ENCODE measurements at places on chromosomes 1 and 21.

DNA sequence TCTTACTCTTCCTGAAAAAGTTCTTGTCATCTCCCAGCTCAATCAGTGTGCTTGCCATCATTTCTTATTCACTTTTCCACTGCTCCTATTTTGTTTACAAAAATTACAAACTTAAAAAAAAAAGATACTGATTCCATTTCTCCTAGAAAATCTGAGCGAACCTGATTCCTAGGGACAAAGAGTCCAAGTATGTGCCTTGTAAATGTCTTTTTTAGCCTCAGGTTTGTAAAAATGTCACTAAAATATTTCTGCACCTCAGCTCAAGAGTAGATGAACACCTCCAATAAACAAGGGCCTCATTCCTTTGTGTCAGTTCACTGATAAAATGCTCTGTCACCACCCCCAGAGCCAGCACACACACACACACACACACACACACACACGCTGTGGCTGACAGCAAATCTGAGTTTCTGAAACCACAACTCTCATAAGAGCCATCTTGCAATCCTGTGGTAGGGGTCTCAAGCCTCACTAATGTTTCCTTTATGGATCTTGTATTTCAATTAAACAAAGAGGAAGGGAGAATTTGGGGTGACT, 299.2 kb downstream of the PBX1 start:
- DNase-seq, result no peak

- no peak for DNase-seq
Observed at GRCh38 chr1:201328576-201328975, 45.3 kb downstream of the PKP1 start.

GRCh38 chr1:1004780-1005697, 5.1 kb upstream of the HES4 start:
- no peak for DNase-seq

- no peak for DNase-seq
Observed at GRCh38 chr1:31396633-31397351, 16.2 kb upstream of the SERINC2 start.

- DNase-seq, result no peak
Observed at GRCh38 chr21:33334824-33335223, 10.1 kb downstream of the IFNAR1 start.

- no peak for DNase-seq
Observed at GRCh38 chr1:154353966-154354365, 28.6 kb downstream of the ATP8B2 start.

DNA sequence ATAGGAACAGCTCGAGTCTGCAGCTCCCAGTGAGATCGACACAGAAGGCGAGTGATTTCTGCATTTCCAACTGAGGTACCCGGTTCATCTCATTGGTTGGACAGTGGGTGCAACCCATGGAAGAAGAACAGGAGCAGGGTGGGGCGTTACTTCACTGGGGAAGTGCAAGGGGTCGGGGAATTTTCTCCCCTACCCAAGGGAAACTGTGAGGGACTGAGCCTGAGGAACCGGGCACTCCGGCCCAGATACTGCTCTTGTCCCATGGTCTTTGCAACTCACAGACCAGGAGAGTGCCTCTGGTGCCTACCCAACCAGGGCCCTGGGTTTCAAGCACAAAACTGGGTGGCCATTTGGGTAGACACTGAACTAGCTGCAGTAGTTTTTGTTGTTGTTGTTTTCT, 307.1 kb downstream of the AMY1C start:
- no peak for DNase-seq

- DNase-seq, result no peak
Observed at GRCh38 chr1:1274299-1274930, 761 bp upstream of the UBE2J2 start.

DNA sequence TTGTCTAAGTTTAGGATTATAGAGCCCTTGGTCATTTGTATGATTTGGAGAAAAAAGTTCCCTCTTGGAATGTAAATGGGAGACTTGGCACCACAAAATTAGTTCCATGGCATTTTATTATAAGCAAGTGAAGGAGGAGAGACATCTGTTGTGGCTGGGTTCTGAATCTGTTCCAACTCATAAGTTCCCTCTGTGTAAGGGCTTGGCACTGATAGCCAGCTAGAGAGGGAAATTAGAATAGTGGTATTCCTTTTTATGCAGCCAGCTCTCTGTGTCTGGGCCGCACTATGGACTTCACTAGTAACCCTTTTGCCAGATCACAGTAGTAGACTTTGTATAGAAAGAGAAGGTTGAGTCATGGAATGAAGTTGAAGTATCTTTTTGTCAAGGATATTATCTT, 31.1 kb downstream of the GNAI3 start:
- DNase-seq, result no peak

GRCh38 chr1:78155121-78155520, 109.4 kb downstream of the GIPC2 start:
- DNase-seq, result no peak

DNA sequence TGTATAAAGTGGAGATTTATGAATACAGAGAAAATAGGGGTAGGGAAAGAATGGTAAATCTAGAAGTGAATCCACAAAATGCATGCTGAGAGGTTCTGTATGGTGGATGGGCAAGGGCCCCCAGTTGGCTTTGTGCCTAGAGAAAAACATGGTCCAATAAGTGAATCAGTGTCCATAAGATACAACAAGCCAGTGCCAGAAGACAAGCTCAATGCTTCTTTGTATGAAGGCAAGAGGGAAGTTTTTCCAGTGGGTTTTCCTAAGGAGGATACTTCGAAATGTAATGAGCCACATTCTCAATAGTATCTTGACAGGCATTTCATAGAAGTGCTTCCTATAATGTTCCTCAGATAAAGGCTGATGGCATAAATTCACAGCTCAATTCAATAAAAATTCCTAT, 169.4 kb upstream of the HMCN1 start:
- no peak for DNase-seq

GRCh38 chr1:220707160-220707559, 17.0 kb downstream of the C1orf115 start:
- no peak for DNase-seq

- DNase-seq, result no peak
Observed at GRCh38 chr1:179167418-179167777, 62.1 kb downstream of the ABL2 start.

DNA sequence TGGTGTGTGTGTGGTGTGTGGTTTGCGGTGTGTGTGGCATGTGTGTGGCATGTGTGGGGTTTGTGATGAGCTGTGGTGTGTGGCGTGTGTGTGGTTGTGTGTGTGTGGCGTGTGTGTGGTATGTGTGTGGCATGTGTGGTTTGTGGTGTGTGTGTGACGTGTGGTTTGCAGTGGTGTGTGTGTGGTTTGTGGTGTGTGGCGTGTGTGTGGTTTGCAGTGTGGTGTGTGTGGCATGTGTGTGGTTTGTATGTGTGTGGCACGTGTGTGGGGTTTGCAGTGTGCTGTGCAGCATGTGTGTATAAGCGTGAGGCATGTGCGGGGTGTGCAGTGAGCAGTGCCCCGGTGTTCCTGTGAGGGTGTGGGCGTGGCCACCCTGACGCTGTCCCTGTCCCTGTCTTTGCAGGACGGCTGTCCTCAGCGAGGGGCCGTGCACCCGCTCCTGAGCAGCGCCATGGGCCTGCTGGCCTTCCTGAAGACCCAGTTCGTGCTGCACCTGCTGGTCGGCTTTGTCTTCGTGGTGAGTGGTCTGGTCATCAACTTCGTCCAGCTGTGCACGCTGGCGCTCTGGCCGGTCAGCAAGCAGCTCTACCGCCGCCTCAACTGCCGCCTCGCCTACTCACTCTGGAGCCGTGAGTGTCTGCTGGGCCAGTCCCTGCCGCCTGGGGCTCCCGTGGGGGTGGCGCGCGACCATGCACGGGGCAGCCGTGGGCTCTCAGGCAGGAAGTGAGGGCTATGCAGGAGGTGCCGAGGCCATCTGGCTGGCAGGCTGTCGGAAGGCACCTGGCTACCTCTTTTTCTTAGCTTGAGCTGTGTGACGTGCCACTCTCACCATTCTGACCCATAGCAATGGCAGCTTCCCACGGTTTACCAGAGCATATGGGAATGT, 52.6 kb upstream of the TRAPPC10 start:
- DNase-seq, result no peak

- DNase-seq, result no peak
Observed at GRCh38 chr1:35426097-35426586, 131.1 kb downstream of the KIAA0319L start.

- no peak for DNase-seq
Observed at GRCh38 chr1:61237147-61237546, 154.8 kb downstream of the NFIA start.

- no peak for DNase-seq
Observed at GRCh38 chr1:78224861-78225552, 179.2 kb downstream of the GIPC2 start.

- DNase-seq, result no peak
Observed at GRCh38 chr1:210201681-210202080, 30.9 kb upstream of the SERTAD4 start.

- DNase-seq, result no peak
Observed at GRCh38 chr1:236090741-236091147, 25.9 kb upstream of the NID1 start.

DNA sequence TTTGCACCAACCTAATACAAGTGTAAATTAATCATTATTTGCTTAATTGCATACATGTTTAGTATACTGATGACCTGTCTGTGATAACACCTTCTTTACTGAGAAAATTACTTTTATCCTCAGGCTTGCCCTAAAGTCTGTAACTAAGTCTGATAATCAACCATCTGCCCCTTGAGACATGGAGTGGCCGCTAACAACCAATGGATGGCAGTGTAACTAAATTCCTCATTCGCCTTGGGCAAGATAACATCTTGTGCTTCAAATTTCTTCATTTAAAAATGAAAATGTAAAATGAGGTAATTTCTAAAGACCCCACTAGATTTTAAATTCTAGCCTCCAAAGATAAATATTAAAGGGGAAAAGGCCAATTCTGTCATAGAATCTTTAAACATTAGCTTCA, 85.1 kb downstream of the ENAH start:
- no peak for DNase-seq

- no peak for DNase-seq
Observed at GRCh38 chr21:35428489-35428888, 379.4 kb upstream of the RUNX1 start.

DNA sequence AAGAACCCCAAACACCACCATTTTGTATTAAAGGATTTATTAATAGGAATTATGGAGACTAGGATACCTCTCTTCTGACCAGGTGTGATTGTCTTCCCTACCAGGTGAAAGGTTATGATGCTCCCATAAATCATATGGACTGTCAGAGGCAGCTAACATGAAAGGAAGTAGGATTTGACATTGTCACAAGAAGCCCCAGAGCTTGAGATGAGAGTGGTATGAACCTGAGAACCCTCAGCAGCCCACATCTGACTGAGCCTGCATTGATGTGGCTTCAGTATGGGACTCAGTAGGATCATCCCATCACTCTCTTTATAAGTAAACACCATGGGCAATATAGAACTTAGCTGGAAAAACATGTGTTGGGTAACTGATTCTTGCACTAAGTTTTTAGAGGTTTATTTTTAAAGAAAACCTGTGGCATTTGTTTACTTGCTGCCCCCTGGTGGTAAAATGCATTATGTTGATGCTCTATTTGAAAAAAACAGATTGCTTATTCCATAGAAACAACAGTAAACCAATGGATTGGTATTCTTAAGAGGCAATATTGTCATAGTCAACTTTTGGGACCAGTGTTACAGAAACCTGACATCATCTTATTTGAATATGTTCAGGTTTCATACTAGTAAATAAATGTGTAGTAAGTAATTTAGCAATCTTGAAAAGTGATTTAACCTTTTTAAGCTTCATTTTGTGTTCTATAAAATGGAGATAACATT, 16.6 kb upstream of the CACYBP start:
- no peak for DNase-seq

DNA sequence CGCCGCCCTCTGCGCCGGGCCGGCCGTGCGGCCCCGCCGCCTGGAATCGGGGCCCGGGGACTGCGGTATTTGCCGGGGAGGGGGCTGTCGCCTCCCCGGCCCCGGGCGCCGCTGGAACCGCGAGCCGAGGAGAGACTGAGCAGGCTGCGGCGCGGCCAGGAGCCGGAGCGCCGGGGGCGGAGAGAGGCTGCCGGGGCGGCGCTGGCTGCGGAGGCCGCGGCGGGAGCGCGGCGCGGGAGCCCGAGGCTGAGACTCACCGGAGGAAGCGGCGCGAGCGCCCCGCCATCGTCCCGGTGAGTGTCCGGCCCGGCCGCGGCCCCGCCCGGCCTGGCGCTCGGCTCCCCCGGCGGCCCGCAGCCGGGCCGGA, 746 bp downstream of the DYRK1A start:
- DNase-seq, result peak; percentile 64

DNA sequence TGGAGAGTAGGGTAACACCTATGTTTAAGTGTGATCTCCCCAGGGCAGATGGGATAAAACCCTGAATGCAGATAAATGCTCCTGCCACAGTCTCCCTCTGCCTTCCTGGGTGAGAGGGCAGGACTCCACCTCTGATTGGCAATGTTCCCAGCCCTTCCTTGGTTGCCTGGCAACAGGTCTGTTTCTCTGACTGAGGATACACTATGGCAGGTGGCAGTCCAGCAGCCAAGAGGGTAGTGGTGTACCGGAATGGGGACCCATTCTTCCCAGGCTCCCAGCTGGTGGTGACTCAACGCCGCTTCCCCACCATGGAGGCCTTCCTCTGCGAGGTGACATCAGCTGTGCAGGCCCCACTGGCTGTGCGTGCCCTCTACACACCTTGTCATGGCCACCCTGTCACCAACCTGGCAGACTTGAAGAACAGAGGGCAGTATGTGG, at the start of gene DCDC2B:
Gene DCDC2B, plus strand, starts transcription at position 199 of the 438 bp plus-strand sequence. Its CDS starts 5 bp downstream, at position 204.
- DNase-seq, result no peak

DNA sequence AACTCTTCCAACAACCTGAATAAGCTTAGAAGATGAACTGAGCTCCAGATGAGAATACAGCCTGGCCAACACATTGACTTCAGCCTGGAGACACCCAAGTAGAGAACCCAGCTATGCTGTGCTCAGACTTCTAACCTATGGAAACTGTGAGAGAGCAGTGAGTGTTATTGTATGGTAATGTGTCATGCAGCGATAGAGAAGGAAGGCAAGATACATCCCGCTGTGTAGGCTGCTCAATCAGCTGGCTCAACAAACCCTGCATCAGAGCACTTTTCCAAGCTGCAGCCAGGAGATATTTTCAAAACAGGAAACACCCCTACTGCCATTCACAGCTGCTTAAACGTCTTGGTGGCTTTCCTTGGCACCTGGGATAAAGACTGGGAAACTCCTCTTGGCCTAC, 321.3 kb downstream of the SIPA1L2 start:
- no peak for DNase-seq

DNA sequence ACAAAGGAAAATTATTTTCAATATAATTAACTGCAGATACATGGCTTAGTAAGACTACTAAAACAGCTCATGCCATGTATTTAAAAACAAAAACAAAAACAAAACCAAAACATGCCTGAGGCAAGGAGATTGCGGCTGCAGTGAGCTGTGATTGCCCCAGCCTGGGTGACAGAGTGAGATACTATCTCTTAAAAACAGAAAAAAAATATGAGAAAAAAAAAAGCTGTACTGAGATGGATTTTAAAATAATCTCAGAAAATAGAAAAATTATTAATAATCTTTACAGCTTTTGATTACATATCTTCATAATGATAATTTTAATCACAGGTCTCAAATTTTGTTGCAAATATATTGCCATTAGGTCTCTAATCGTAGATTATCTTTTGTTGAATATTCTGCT, 24.0 kb upstream of the LIN9 start:
- no peak for DNase-seq

GRCh38 chr1:181430015-181430885, 53.1 kb upstream of the CACNA1E start:
- DNase-seq, result peak; percentile 15

All from stimulated activated naive CD8-positive, alpha-beta T cell treated with anti-CD3 and anti-CD28 coated beads, Interleukin-15, amount 100 ng/mL, for 72 hours (primary cell).